ENCODE measurements at places on chromosomes 16 and 17.

DNA sequence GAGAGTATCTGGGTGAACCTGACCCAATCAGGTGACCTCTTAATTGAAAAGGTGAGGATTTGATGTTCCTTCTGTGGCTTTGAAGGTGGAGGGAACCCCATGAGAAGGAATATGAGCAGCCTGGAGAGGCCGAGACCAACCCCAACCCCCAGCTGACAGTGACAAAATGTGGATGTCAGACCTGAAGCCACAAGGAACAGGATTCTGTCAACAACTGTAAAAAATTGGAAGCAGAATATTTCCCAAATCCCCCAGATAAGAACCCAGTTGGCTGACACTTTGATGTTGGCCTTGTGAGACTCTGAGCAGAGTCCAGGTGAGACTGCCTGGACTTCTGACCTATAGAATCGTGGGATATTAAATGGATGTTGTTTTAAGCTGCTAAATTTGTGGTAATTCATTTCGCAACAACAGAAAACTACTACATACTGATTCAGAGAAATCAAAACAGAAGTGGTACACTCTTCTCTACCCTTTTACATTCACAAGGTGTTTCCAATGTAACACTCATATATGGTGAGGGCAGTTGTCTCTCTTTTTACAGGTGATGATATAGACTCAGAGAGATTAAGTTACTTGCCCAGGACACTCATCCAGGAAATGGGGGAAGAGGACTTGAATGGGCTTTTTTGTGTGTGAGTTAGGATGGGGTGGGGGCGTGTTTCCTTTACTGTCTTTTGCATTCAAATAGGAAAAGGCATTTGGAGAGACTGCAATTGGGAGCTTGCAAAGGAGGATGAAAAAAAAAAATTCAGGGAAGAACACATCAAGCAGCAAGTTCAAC is 29.8 kb upstream of the SALL1 start:
- no peak for DNase-seq

- no peak for DNase-seq
Measured at GRCh38 chr16:59878999-59879398, 1144.9 kb upstream of the GOT2 start.

DNA sequence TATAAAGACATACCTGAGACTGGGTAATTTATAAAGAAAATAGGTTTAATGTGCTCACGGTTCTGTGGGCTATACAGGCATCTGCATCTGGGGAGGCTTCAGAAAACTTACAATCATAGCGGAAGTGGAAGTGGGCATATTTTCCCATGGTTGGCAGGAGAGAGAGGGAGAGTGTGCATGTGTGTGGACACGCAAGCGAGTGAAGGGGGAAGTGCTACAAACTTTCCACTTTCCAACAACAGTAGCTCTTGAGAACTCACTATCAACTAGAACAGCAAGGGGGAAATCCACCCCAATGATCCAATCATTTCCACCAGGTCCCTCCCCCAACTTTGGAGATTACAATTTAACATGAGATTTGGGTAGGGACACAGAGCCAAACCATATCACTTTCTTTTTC is 11.1 kb downstream of the TAOK1 start:
- no peak for DNase-seq

DNA sequence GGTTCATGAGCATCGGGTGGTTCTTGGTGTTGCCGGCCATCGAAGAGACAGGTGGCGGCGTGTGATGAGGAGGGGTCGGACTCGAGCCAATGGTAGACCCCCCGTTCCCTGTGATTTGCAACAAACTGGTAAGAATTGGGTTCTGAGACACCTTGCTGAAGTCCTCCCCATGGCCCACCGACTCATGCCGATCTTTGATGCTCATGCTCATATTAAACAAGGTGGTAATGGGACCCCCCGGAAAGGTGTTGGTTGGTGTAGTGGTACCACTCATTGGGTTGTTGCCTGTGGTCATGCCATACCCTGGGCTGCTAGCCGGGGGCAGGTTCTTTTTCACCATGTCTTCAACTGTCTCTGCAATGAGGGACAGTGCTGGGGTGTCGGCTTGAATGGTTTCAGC is 8.9 kb upstream of the FBXL20 start:
- no peak for DNase-seq

GRCh38 chr16:81265658-81266451 is 27.4 kb downstream of the BCO1 start:
- DNase-seq = no peak

DNA sequence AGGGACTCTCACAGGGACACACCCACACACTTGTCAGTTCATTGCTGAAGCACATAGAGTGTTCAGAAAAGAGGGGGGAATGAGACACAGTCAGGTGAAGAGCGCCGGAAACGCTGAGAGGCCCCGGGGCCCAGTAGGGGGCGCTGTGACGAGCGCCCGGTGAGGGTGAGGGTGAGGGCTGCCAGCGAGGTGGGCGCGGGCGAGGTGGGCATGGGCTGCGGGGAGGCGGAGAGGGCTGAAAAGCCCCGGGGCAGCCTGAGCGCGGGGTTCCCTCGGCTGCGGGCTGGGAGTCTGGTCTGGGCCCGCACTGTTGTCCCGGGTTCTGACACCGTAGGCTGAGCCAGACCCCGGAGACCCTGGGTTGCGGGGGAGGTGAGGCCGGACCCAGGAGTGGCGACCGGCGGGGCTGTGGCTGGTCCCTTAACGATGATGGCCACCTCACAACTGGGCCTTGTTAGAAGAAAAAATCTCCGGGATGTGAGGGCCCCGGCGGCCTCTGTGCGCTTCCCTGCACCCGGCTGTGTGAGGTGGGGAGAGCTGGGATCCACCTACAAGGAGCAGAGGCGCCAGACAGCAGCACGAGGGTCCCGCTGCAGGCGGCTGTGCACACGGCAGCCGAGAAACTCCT is 91.4 kb downstream of the C16orf78 start:
- no peak for DNase-seq

DNA sequence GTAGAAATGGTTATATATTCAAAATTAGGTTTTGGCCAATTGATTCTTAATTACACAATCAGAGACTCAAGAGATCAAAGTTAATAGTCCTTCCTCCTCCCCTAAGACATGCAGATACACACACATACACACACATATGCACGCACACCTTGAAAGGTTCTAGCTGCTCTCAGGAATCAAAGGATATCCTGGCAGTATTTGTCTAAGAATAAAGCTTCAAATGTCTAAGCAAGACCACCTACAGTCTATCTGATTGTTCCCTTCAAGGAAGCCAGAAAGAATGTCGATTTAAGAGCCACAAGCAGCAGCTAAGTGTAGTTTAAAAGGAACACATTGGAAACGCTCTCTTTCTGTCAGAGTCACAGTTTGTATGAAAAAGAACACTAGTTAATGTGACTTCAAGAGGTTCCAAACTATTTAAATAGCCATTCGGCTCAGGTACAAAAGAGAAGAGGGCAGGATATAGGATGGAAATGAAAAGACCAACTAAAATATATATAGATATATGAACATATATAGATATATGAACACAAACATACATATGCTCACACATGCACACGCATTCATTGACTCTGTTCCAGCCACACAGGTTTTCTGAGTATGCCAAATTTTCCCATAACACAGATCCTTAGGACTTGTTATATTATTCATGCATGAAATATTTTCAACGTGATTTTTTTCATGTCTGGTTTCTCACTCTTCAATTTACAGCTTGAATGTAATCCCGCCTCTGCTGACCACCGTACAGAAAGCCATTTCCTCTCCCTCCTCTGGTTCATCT is 79.0 kb downstream of the CDH8 start:
- DNase-seq = no peak

DNA sequence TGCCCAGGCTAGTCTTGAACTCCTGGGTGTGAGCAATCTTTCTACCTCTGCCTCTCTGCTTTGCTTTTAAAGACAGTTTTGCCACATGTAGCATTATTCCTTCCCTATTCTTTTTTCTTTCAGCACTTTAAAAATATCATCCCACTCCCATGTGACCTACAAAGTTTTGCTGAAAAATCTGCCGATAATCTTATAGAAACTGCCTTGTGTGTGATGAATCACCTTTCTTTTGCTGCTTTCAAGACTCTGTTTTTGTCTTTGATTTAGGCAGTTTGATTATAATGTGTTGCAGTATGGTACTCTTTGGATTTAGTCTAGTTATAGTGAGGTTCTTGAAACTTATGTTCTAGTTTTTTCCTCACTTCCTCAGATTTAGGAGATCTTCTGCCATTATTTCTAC is 142.0 kb upstream of the KIF2B start:
- no peak for DNase-seq

DNA sequence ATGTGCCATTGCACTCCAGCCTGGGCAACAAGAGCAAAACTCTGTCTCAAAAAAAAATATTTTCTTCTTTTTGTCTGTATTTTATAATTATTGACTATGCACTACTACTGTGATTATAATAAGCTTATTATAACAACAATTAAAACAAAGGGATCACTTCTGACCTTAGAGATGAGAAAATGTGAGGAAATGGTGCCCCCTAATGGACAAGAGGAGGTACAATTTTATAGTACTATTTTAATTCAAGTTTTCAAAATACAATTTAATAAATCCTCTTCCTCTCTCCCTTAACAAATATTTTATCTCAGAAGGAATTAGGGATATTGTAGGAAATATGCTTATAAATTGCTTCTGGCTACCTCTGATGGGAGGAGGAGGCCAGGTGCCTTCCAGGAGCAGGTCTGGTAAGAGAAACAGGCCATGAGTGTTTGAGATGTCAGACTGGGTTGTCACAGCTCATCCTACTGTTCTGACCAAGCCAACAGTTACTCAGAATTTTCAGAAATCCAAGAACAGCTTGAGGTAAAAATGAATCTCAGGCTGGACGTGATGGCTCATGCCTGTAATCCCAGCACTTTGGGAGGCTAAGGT is 14.0 kb downstream of the VPS53 start:
- DNase-seq = no peak

GRCh38 chr17:44997733-44998520 is 29.8 kb upstream of the C1QL1 start:
- no peak for DNase-seq

DNA sequence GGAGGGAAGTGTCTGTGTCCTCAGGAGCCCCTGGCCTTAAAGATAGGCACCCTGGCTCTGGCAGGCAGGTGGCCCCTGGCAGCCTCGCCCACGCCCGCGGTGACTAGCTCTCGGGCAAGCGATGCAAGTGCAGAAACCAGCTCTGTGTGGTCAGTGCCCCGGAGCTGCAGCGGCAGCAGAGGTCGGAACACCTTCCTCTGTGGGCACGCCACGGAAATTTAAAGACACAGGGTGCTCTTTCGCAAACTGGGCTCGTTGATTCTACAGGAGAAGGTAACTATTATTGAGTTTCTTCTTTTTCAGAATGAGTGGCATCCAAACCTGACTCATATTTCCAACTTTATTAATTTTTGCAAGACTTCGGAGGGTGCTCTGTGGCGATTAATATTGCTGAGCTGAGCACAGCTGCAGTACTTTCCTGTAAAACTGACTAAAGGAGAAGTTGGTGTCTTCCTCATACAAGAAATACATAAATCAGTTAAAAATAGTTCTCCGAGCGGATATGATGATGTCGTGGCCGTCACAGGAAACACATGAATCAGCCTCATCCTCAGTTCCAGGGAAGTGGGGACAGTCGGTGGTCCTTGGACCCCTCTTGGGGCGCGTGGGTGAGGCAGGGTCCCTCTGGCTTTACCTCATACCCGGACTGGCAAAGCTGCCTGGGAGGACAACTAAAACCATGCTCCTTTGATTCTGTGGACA is 120.2 kb downstream of the METRNL start:
- DNase-seq = peak; percentile 26

GRCh38 chr17:15744885-15745284 is 12.8 kb downstream of the TBC1D26 start:
- no peak for DNase-seq

DNA sequence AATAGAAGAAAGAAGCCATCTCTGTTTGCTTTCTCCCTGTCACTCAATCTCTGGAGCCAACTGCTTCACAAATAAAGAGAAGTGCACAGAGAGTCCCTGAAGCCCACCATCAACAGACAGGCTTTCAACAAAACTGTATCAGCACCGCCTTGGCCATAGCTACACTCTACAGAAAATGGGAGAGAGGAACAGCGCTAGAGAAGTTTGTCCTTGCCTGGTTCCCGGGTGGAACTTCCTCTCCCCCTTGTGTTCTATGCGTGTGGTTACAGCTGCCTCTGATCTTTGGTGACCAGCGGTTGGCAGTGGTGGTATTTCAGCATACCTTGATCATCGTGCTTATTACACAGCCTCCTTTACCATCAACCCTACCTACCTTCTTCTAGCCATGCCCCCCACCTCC is 91.4 kb upstream of the CCL2 start:
- no peak for DNase-seq

GRCh38 chr16:68363658-68364521 is 53.1 kb downstream of the PRMT7 start:
- DNase-seq = no peak

DNA sequence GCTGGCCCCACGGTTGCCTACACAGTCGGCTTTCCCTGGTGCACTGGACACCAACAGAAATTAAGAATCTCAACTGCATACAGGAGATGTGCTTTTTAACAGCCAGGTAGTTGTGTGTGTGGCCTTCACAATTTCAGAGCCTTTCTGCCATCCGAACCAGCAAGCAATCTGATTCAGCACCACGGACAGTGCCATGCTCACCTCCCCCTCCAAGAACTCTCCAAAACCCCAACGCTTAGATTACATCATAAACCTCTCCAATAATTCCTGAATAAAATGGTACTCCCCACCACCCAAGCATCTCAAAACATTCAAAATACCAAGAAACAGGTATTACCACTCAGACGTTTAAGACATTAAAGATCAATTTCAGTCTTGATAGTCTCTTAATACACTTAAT is 31.8 kb downstream of the USP7 start:
- peak; percentile 11 for DNase-seq

GRCh38 chr17:83124871-83125514 is 45.6 kb downstream of the METRNL start:
- DNase-seq = no peak

DNA sequence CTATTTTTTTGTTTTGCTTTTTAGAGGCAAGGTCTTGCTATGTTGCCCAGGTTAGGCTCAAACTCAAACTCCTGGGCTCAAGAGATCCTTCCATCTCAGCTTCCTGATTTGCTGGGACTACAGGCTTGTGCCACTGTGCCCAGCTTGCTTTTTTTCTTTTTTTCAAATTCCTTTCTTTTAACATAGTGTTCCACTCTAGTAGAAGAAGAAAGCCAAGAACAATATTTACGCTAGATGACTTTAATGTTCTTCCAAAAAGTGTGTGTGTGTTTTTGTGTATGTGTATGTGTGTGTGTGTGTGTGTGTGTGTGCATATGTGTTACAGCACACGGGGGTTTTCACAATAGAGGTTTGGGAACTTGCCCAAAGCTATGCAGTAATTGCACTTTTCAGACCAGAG is 10.7 kb upstream of the UMOD start:
- no peak for DNase-seq

DNA sequence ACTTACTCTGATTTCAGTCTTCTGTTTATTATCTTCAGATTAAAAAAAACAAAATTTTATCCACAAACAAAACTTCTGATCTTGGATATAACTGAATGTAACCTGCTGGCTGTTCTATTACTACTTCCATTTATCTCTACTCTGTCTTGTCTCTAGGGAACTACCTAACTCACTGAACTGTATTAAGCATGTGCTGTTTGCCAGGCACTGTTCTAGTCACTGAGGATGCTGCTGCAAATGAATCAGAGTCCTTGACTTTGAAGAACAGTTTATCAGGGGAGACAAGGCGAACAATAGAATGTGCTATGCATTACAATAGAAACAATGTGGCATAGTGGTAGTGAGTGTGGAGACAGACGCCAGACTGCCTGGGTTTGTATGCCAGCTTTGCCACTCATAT is 2.3 kb upstream of the ANKRD40 start:
- DNase-seq = no peak

GRCh38 chr17:29180034-29180787 is at the start of gene MYO18A:
MYO18A (minus strand) TSS chr17:29180398; CDS start chr17:29166940, 13,458 bp downstream.
- DNase-seq = peak; percentile 70

Data from activated T-helper 9 cell treated with anti-CD3 and anti-CD28 coated beads, Interleukin-2, amount 50 U/mL, for 16 hours (primary cell).